ENCODE measurements at places on chromosomes 5 and 9. TPM values are rescaled to one million over a fixed set of nuclear protein-coding genes. Genes with fewer than 3 reads are reported as not detected.

KLHL3 gene
- total RNA-seq = 28.6 TPM

TLX3 gene
- total RNA-seq = not detected

TMEM252 gene
- total RNA-seq = not detected

CATSPER3 gene
- total RNA-seq = 0.28 TPM

EPB41L4B gene
- total RNA-seq = 24.1 TPM

FBXW5 gene
- total RNA-seq = 91.6 TPM

PNPLA7 gene
- 0.44 TPM for total RNA-seq

GFI1B gene
- 0.46 TPM for total RNA-seq

PARP8 gene
- total RNA-seq = 14.3 TPM

MYO10 gene
- 11.3 TPM for total RNA-seq

PCDHGA8 gene
- total RNA-seq = 4.0 TPM

C9orf50 gene
- total RNA-seq = not detected

TMC1 gene
- total RNA-seq = not detected

CER1 gene
- not detected for total RNA-seq

- DNase-seq = no peak
Measured at GRCh38 chr5:180791611-180792213, 10.9 kb downstream of the MGAT1 start.

DNA sequence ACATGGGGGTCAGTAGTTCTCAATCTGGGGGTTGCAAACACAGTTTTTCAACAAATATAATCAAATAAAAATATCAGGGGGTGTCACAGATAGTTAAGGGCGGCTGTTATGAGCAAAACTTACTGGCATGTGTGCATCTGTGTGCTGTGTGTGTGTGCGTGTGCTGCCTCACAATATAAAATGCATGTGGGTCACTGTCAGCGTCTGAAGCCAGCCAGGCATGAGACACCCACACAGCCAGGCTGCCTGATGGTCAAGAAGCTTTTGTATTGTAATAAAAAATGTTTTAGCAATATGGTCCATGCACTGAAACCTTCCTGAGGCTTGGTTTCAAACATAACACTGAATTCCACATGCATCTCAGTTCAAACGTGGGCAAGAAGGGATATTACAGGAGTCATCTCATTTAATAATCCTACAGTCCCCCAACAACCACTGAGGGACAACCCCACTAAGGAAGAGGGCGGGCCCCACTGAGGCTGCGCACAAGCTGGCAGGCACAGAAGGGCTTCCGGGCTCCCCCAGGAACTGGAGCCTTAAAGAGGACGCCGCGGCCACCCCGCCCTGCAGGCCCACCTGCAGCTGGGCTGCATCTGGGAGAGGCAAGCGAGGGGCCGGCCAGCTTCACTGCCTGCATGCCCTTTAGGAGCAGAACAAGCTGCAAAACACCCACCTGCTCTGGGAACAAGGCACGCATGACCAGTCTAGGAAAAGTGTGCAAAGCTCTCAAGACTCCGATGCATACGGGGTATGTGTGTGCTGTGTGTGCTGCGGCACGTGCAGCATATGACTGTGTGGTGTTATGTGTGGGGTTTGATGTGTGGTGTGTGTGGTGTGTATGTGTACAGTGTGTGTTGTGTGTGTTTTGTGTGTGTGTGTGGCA lies 14.1 kb downstream of the SEMA4D start:
- no peak for DNase-seq

GRCh38 chr9:99591770-99592169 lies 229.9 kb upstream of the NR4A3 start:
- no peak for DNase-seq

- DNase-seq = no peak
Measured at GRCh38 chr5:176391999-176392398, 3.4 kb downstream of the HIGD2A start.

- DNase-seq = no peak
Measured at GRCh38 chr5:2017540-2018389, 135.0 kb upstream of the IRX4 start.

DNA sequence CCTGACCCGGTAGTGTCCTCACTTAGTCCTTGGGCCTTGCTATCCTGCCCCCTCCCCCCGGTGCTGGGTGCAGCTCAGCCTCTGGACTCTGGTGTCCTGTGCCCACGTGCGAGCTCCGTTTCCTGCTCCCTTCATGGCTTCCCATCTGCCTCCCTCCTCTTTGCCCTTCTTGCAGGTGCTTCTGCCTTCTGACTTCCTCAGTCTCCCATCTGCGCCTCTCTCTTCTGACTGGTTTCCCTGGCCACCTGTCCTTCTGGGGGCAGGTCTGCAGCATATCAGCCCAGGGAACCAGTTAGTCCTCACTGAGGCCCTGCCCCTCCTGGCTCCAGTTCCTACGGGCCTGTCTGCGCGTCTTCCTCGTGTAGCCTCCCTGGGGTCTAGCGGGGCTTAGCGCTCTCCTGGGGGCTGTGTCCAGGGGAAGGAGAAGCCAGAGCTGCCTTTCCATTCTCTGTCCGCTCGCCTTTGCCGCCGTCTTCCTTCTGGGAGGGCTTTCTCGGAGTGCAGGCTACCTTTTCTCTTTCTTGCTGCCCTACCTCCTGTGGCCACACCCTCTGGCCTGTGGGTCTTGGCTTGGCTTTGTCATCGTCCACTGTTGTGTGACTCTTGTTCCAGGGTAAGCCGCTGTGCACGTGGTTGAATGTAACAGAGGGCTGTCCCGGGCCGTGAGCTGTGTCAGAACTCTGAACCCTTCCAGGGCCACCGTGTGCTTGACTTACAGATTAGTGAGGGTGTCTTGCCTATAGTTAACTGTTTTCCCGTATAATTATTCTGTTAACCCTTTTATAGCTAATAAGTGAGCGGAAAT lies 51.8 kb downstream of the EHMT1 start:
- DNase-seq = peak; percentile 85

DNA sequence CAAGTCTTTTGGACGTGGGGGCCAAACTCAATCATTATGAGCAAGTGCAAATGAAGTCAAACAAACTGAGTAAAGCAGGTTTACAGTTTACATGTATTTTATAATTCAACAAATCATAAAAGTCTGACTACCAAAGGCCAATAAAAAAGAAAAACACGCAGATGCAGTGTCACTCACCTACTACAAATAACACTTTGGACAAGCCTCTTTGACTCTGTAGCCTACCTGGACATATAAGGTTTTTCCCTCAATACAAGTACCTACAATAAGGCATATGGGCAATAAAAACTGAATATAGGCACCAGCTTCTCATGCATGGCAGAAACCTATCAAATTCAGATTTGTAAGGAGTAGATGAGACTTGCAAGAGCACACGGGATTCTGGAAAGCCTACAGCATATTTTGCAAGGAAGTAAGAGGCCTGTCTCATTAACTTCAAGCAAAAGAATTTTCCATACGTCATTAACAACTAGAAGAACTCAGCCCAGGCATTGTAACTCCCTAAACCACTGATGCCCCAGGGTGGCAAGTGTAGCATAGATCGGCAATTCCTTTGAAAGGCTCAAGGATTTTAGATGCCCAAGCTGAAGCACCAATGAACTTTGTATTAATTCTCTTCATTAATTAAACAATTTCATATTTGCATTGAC lies 21.7 kb downstream of the ARL15 start:
- DNase-seq = no peak

- no peak for DNase-seq
Measured at GRCh38 chr5:172421020-172421419, 33.3 kb downstream of the SH3PXD2B start.

GRCh38 chr9:125399165-125399564 lies 137.5 kb downstream of the GAPVD1 start:
- no peak for DNase-seq

DNA sequence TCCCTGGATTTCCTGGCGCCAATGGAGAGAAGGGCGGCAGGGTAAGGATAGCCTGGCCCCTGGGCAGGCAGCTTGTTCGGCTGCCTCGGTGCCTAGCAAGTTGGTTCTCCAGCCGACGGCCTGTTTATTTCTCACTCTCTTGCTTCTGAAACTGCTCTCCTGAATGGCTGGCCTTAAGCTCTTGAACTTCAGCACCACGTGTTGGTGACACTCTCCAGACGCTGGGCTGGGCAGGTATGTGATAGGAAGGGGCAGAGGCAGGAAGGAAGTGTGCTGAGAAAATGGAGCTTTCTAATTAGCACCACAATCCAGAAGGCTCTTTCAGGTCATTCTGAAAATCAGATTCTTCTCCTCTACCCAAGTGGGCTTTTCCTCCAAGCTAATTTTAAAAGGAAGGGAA lies 91.4 kb upstream of the FCN2 start:
- DNase-seq = no peak

DNA sequence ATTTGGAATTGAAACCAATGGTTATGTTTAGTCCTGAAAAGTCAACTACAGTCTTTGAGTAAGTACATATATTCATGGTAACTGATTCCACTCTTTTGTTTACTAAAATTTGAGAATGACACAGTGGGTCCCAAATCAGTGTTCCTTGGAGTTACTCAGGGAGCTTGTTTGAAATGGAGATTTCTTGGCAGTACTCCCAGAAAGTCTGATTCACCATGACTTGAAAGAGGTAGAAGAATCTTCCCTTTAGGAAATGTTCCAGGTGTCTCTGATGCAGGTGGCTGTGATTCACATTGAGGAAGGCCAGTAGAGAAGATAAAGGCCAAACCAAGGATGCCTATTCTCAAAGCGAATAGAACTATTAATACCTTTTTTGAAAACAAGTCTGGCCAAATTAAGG lies 1078.3 kb downstream of the CDH12 start:
- DNase-seq = no peak

GRCh38 chr9:132090771-132091170 lies 11.1 kb upstream of the MED27 start:
- DNase-seq = no peak

- DNase-seq = no peak
Measured at GRCh38 chr9:72880821-72881220, 72.0 kb downstream of the ALDH1A1 start.

DNA sequence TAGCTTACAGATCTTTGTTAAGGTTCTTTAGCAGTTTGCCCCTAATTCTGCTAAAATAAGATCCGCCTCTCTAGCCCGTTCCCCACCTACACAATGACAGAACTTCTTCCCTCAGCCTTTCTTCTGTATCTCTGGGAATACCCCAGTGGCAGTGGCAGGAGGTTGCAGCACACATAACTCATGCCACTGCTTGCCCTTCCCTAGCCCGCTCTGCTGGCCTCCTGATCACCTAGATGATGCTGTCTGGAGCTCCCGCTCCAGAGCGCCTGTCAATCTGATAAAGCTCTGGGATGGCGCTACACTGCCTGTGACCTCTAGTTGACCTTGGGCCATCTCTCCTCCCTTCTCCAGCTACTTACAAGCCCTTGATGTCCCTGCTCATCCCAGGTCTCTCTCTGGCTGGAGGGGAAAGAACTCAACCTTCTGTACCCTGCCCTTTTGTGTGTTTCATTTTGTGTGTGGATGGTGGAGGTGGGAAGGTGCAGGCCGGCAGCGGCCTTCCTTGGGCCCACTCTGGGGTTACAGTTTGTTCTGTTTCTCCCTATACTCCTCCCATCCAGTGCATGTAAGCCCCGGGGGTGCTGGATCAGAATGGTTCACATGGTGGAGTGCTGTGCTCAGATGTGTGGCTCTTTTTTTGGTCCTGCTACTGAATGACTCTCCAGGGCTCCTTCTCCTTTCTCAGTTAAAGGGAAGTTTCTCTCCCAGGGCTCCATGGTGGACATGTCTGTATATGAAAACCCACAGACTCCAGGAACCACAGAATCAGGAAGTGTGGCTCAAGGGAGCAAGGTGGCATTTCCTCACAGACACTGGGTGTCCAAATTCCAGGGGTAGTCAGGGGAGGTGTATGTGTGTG lies 29.1 kb downstream of the MTX3 start:
- no peak for DNase-seq

DNA sequence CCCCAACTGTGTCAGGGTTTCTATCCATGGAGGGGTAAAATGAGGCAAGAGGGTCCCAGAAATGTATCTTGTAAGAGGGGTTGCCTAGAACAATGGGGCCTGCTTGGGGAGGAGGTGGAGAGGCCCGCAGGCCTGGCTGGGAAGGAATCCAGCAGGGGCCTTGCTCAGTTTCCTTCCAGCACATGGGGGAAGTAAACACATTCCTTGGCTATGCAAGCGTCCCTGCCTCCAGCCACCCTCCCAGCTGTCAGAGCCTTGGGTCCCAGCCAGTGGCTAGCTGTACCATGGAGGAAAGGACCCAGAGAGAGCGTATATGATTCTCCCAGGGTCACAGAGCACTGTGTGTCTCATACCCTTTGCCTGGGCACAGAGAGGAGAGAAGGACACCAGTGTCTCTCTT lies 71.1 kb upstream of the IL17B start:
- peak; percentile 57 for DNase-seq

GRCh38 chr9:92392690-92393089 lies 11.7 kb downstream of the OGN start:
- DNase-seq = no peak

- peak; percentile 38 for DNase-seq
Measured at GRCh38 chr9:33379666-33380389, 22.5 kb downstream of the AQP7 start.

GRCh38 chr5:174720612-174721529 lies 3.5 kb upstream of the MSX2 start:
- no peak for DNase-seq

DNA sequence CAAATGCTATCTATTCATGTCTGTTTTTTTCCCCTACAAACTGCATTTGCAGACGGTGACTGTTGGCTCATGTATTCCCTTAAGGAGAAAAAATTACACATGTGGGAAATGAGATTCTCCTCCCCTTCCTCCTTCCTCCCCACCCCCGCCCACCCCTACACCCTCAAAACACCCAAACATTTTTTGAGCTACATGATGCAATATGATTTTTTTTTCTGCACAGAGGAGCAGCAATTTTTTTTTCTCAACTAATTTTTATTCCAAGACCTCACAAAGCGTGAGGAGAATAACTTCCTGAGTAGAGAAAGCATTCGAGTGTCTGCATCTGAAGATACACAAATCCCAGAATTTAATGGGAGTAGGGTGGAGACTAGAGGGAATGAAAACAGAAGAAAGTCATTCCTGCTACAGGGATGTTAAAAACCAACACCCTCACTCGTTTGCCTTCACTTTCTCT lies 118.1 kb downstream of the PRDM6 start:
- DNase-seq = no peak

- DNase-seq = no peak
Measured at GRCh38 chr9:86217076-86217755, 42.2 kb downstream of the C9orf153 start.

DNA sequence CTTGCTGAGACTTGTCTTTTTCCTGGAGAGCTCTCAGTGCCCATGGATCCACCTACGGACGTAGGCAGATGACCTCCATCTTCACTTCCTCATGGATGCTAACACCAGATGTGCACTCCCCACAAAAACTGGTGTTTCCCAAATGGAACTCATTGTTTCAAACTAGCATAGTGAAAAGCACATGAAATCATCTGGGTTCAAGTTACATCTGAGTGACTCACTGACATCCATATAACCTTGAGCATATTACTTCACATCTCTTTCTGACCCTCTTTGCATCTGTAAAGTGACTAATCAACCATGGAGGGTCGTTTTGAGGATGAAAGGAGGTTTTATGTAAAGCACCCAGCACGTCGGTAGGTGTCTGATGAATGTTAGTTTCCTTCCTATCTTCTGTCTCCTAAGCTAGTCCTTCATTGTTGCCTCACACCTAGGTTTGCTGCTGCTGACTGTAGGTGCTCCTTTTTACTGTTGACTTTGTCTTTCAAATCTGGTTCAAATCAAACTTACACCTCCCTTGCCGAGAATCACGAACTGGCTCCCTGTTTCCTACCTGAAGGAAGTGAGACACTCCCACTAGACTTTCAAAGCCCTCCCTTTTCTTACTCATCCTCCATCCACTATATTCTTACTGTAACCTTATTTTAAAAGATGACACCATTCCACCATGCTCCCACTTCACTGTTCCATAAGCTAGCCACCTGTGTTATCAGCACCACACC lies 10.3 kb downstream of the OCLN start:
- no peak for DNase-seq

GRCh38 chr9:134040176-134040565 lies 14.9 kb downstream of the BRD3OS start:
- DNase-seq = no peak

- DNase-seq = no peak
Measured at GRCh38 chr5:102589661-102590060, 90.9 kb upstream of the SLCO6A1 start.
